ENCODE measurements at places on chromosomes 16 and 17. TPM values are rescaled to one million over a fixed set of nuclear protein-coding genes. Genes with fewer than 3 reads are reported as not detected.

DNA sequence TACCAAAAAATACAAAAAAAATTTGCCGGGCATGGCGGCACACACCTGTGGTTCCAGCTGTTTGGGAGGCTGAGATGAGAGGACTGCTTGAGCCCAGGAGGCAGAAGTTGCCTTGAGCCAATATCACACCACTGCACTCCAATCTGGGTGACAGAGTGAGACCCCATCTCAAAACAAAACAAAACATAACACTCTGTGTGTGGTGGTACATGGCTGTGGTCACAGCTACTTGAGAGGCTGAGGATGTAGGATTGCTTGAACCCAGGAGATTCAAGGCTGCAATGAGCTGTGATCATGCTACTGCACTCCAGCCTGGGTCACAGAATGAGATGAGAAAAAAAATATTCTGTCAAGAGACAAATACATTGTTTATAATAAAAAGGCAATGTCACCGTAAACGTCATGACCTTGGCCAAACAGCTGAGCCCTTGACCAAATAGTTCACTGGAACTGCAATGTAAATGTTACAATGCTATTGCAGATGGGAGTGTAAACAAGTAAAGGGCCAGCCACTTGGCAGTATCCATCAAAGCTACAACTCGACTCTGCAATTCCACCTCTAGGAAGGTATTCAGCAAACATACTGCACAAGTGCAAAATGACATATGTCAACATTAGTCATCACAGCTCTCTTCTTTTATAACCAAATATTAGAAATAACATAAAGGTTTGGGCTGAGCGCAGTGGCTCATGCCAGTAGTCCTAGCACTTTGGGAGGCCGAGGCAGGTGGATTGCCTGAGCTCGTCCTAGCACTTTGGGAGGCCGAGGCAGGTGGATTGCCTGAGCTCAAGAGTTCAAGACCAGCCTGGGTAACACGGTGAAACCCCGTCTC lies 16.9 kb downstream of the EARS2 start:
- H3K4me1 ChIP-seq = no peaks in the 10 kb centered on the region
- DNase-seq = no peak
- H3K36me3 ChIP-seq = peaks cover 56% of the 10 kb centered on the region
- H3K4me3 ChIP-seq = no peak overlapping the region
- no peak overlapping the region for H3K27ac ChIP-seq

DNA sequence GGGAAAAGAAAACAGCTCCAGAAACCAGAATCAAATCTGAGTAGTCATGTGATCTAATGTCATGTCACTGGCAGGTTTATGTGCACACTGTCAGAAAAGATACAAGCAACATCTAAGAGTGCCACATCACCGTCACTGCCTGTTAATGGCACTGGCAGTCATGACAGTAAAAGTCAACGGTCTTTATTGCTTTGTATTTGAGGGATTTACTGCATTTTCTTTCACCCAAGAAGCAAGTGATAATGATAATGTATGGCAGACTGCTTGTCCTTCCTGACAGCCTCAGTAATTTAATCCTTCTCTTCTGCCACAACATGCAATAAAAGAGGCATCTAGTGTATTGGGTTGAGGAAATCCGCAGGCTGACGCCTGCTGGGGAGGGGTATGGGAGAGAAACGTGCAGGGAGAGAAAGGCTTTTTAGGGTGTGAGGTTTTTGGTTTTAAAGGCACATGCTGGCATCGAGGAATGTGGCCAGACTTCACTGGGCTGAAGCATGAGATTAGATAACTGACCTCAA lies 92.4 kb downstream of the RPGRIP1L start:
- no peak overlapping the region for H3K4me3 ChIP-seq
- H3K27me3 ChIP-seq = no peaks in the 10 kb centered on the region
- H3K4me1 ChIP-seq = no peaks in the 10 kb centered on the region
- H3K27ac ChIP-seq = no peak overlapping the region
- H3K36me3 ChIP-seq = no peaks in the 10 kb centered on the region

- no peak for DNase-seq
- H3K27me3 ChIP-seq = no peaks in the 10 kb centered on the region
- no peak overlapping the region for H3K4me3 ChIP-seq
- H3K36me3 ChIP-seq = no peaks in the 10 kb centered on the region
- H3K4me1 ChIP-seq = peaks cover 23% of the 10 kb centered on the region
These were observed 4.1 kb upstream of the UBTF start for GRCh38 chr17:44223541-44224071.

The CTF1 gene
- 3.2 TPM for total RNA-seq

GRCh38 chr17:78895322-78895721 lies 7.7 kb downstream of the CEP295NL start:
- DNase-seq = no peak
- no peaks in the 10 kb centered on the region for H3K36me3 ChIP-seq
- H3K27me3 ChIP-seq = no peaks in the 10 kb centered on the region
- peaks cover 94% of the 10 kb centered on the region for H3K4me1 ChIP-seq

The HBA2 gene
- 697 TPM for total RNA-seq

DNA sequence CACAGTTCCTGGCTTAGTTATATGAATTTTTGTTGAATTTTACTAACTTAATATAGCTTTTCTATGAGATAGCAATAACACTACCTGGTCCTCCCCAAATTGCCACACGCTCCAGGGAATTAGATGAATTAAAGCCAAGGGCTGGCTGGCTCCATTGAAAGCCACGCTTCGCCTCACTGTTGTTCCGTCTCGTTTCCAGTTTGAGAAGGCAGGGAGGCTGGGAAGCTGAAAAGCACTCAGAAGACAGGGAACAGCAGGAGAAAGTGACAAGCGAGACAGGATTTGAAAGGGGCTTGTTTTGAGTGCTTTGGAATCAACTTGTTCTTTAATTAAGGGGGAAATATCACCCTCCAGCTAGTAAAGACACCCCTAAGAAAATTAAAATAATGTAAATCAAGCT lies 425.3 kb downstream of the CA10 start:
- no peaks in the 10 kb centered on the region for H3K27me3 ChIP-seq
- H3K4me3 ChIP-seq = no peak overlapping the region
- no peak for DNase-seq
- no peaks in the 10 kb centered on the region for H3K4me1 ChIP-seq
- H3K27ac ChIP-seq = no peak overlapping the region

The OR4D2 gene
- not detected for total RNA-seq

The NPW gene
- not detected for total RNA-seq

DNA sequence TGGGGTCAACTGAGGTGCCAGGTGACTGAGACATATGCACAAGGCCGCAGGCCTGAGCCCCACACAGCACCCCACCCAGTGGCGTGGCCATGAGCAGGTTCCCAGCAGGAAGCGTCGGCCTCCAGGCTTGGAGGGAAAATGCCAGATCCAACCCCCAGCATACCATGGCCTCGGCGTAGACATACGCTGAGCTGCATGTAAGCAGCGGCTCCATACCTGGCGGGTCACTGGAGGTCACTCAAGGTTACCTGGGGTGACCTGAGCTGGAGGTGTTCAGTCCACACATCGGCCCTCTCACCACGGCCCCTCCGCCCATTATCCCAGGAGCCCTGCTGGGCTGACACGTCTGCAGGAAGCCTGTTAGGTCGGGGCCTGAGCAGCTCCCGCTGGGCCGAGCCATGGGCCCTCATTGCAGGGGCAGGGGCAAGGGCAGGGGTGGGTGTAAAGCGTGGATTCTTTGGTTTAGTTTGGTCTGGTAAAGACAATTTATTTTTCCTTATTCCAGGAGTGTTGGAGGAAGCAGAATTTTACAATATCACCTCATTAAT lies 15.2 kb downstream of the KCTD5 start:
- DNase-seq = no peak
- H3K4me3 ChIP-seq = no peak overlapping the region
- H3K4me1 ChIP-seq = peaks cover 10% of the 10 kb centered on the region
- H3K36me3 ChIP-seq = no peaks in the 10 kb centered on the region

The CCL4L2 gene
- 5.2 TPM for total RNA-seq

The MAPT gene
- 6.1 TPM for total RNA-seq

DNA sequence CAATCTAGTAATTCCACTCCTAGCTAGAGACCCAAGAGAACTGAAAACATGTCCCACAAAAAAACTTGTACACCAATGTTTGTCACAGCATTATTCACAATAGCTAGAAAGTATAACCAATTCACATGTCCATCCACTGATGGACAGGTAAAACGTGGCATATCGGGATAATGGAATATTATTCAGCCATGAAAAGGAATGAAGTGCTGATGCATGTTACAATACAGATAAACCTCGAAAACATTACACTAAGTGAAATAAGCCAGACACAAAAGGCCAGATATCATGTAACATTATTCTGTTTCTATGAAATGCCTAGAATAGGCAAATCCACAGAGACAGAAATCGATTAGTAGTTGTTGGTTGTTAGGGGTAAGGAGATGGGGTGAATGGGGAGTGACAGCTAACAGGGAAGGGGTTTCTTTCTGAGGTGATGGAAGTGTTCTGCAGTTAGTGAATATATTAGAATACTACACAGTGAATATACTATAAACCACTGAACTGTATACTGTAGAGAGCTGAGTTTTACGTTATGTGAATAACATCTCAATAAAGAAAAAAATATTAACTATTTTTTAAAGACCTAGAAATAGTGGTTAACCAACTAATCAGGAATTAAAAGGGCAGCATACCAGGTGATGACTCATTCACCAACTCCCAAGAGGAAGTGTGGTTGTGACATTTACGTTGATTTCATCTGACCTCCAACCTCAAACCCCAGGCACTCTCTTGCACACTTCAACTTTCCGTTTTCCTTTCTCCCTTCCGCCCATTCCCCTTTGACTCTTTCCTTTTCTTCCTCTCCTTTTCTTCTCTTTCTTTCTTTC lies 48.6 kb downstream of the GAS7 start:
- H3K36me3 ChIP-seq = no peaks in the 10 kb centered on the region
- no peak for DNase-seq
- no peaks in the 10 kb centered on the region for H3K27me3 ChIP-seq
- no peak overlapping the region for H3K4me3 ChIP-seq
- H3K27ac ChIP-seq = no peak overlapping the region
- peaks cover 33% of the 10 kb centered on the region for H3K4me1 ChIP-seq

DNA sequence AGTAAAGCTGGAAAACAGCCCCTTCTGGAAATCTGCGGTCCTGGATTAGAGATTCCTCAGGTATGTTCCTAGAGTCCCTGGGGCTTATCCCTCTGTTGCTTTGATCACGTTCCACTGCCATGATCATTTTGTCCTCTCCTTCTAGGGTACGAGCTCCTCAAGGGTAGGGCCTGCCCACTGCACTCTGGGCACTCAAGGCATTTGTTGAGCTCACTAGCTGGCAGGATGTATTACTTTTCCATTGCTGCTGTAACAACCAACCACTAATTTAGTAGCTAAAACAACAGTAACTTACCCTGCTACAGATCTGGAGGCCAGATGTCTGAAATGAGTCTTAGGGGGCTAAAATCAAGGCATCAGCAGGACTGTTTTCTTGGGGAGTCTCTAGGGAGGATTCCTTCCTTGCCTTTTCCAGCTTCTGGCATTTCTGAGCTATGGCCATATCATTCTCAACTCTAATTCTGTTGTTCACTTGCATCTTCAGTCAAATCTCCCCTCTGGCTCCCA lies 65.7 kb downstream of the ARSG start:
- H3K27me3 ChIP-seq = no peaks in the 10 kb centered on the region
- no peak overlapping the region for H3K27ac ChIP-seq
- H3K4me3 ChIP-seq = no peak overlapping the region
- no peak for DNase-seq
- no peaks in the 10 kb centered on the region for H3K36me3 ChIP-seq

GRCh38 chr16:68087688-68088087 lies 2.5 kb downstream of the NFATC3 start:
- no peaks in the 10 kb centered on the region for H3K36me3 ChIP-seq
- H3K27me3 ChIP-seq = no peaks in the 10 kb centered on the region
- DNase-seq = no peak
- H3K4me1 ChIP-seq = peaks cover 68% of the 10 kb centered on the region
- H3K27ac ChIP-seq = no peak overlapping the region

GRCh38 chr17:78842881-78843565 lies 2.4 kb upstream of the USP36 start:
- no peaks in the 10 kb centered on the region for H3K36me3 ChIP-seq
- no peak overlapping the region for H3K27ac ChIP-seq
- no peak for DNase-seq

DNA sequence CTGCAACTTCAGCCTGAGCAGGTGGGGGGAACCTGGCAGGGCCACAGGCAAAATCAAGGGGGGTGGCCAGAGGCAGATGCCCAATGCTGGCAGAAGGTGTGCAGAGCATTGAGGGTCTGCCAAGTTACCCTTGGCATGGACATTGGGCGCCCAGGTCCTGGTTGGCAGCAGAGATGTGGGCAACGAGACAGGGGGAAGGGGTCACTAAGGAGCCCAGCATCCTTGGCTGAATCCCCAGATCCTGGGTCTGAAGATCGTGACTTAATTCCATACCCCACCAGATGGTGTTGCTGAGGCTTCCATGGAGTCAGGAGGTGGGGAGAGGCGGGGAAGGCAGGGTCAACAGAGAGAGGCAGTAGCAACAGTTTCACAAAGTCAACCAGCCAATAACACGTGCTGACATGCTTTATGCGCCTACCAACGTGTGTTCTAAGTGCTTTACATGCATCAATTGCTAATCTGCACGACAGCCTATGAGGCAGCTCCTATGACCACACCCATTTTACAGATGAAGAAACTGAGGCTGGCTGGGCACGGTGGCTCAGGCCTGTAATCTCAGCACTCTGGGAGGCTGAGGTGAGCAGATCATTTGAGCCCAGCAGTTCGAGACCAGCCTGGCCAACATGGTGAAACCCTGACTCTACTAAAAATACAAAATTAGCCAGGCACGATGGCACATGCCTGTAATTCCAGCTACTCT lies 83.3 kb downstream of the GSG1L start:
- no peak overlapping the region for H3K4me3 ChIP-seq
- H3K36me3 ChIP-seq = no peaks in the 10 kb centered on the region
- DNase-seq = no peak
- no peaks in the 10 kb centered on the region for H3K4me1 ChIP-seq
- no peak overlapping the region for H3K27ac ChIP-seq
- H3K27me3 ChIP-seq = no peaks in the 10 kb centered on the region

DNA sequence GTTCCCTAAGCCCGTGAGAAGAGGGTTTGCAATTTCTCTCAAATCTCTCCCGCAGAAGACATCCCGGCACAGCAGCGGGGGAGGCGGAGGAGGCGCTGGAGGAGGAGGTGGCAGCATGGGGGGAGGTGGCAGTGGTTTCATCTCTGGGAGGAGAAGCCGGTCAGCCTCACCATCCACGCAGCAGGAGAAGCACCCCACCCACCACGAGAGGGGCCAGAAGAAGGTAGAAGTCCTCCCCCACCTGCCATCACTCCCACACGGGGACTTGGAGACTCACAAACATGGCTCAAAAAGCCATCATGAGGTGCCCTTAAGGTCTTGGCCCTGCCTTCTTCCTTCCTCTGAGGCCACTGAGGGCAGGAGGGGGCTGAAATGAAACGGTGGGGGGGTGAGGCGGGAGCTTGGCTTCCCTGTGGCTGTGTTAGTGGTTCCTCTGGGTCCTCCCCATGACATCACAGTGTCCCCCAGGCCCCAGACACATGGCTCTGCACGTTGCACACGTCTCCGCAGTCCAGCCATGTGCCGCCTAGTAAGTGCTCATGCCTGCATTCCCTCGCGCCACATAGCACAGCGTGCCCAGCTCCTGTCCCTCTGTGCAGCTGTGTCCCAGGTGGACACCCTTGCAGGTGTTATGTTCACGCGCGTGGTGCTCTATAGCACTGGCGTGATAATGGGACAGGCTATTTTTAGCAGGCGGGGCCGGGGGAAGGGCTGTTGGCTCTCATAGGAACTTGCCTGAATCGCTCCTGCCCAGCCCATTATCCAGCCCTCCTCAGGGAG lies 6.9 kb downstream of the MLLT6 start:
- H3K27ac ChIP-seq = no peak overlapping the region
- no peak overlapping the region for H3K4me3 ChIP-seq
- peaks cover 20% of the 10 kb centered on the region for H3K4me1 ChIP-seq
- H3K36me3 ChIP-seq = no peaks in the 10 kb centered on the region
